ENCODE measurements at places on chromosomes 2 and 18.
A peak's percentile ranks its signal among the peaks of the same experiment; 100 is the strongest.

GRCh38 chr18:13611601-13612195 is 114.7 kb downstream of the FAM210A start:
- no peak for DNase-seq

DNA sequence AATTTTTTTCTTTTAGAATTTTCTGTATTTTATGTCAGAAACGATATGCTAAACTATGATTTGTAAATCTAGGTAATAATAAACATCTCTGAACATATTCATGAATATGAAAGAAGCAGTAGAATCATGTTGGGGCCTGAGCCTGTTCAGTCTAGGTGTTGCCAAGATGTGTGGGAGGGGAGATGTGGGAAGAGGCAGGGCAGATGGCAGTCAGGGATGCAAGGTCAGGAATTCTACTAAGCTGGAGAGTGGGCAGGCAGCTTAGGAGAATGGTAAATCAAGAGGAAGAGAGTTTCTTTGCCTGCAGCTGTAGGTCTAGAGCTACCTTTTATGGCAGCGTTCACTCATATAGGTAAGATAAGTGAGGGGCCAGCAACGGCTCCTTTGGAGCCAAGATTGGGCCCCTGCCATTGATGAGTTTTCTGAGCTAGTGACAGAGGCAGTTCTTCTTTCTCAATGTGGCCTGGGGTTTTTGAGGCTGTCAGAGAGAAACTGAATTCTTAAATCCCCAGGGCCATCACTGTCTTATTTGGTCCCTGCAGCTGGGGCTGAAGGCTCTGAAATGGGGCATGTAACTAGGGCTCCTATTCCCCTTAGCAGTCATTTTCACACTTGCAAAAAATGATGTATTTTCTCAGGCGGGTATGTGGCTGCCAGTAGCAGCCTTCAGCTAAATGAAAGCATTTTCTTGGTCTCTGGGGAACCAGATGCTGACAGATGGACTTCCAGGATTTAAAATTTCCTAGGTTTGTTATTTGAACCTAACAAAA is 232.8 kb downstream of the PIK3C3 start:
- no peak for DNase-seq

GRCh38 chr2:200604571-200605255 is 18.9 kb downstream of the AOX1 start:
- DNase-seq: no peak

DNA sequence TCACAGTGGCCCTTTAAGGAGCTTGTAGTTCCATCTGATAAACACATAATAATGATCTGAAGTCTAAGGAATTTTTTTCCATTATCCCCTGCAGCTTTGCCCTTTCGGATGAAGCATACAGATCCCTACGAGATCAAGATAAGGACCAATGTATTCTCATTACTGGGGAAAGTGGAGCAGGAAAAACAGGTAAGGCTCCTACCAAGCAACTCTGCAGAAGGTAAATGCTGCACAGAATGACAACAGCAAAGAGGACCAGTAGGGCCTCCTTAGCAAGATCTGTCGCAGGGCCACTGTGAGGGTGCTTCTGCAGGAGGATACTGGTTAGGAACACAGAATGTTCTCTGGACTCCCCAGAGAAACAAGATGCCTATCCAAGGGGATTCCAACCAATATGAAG is 84.6 kb downstream of the MYO1B start:
- DNase-seq: no peak

GRCh38 chr18:12621742-12622306 is 36.1 kb downstream of the SPIRE1 start:
- no peak for DNase-seq

DNA sequence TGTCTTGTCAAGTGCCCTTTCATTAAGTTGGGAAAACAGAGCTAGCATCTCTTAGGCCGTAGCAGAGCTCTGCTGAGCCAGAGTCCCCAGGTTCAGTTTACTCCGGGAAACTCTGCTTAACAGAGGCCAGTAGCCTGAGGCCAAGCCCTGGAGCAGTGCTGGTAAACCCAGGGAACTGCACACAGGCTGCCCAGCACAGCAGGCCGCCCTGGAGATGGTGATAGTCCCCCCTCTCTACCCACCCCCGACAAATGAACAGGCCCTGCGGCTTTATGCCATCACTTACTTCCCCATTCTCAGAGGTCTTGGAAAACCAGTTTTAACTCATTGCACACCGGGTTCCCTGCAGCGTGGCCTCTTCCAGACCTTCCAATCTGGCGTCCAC is 3.5 kb downstream of the CNNM4 start:
- peak; percentile 68 for DNase-seq

DNA sequence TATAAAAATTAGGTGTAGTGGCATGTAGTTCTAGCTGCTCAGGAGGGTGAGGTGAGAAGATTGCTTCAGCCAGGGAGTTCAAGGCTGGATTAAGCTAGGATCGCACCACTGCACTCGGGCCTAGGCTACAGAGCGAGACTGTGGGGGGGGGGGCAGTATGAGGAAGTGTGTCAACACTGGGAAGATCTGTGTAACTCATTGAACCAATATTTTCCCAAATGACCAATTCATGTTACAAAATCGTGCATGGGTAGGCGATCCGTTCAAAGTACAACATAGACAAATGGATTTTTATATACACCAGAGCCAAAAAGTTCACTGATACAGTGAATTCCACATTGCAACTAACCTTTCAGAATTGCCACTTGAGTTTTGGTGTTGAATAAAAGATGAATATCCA is 8.1 kb downstream of the SMAD4 start:
- DNase-seq: no peak

DNA sequence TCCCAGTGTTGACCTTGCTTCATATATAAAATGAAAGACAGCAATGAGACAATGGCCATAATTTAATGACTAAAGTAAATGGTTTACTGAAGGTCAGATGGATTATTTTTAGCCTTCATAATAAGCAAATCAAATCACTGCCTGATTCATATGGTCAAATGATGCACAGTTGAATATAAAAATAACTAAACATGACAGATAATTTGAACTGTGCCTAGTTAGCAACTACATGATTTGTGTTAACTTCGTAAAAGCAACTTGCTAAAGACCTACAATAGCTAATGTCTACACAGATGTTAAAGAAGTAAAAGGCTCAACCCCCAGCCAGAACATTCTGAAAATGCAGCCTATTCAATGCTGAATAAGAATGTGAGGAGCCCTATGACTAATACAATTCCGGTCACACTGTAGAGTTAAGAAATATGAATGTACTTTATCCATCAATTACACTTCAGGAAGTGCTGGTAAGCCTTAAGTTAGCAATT is 590.8 kb upstream of the CDH2 start:
- no peak for DNase-seq

All from hematopoietic multipotent progenitor cell (in vitro differentiated cells).